ENCODE measurements at places on chromosomes 16 and 17.

- no peak for DNase-seq
Observed at GRCh38 chr17:57651996-57652395, 93.1 kb downstream of the CCDC182 start.

- no peak for DNase-seq
Observed at GRCh38 chr16:49016461-49016860, 265.2 kb downstream of the CBLN1 start.

DNA sequence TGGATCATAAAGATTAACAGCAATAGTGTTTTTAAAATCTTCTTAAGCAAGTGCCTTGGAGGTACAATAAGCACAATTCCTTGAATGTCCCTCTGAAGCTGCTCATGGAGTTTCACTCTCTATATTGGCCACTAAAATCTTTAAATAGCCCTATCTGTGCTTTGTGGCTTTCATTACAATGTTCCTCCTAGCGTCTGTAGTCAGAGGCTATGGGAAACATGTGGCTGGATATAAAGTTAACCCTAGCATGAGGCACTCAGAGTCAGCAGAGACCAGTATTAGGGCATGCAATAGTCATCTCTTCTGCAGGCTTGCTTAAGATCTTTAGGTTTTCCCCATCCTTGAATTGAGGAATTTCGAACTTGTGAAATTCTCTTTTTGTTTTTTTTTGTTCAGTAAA, 668.2 kb downstream of the CDH11 start:
- DNase-seq, result no peak

- DNase-seq, result no peak
Observed at GRCh38 chr16:28497861-28498599, 3.6 kb downstream of the APOBR start.

GRCh38 chr16:72723781-72724180, 324.1 kb downstream of the ZFHX3 start:
- no peak for DNase-seq

DNA sequence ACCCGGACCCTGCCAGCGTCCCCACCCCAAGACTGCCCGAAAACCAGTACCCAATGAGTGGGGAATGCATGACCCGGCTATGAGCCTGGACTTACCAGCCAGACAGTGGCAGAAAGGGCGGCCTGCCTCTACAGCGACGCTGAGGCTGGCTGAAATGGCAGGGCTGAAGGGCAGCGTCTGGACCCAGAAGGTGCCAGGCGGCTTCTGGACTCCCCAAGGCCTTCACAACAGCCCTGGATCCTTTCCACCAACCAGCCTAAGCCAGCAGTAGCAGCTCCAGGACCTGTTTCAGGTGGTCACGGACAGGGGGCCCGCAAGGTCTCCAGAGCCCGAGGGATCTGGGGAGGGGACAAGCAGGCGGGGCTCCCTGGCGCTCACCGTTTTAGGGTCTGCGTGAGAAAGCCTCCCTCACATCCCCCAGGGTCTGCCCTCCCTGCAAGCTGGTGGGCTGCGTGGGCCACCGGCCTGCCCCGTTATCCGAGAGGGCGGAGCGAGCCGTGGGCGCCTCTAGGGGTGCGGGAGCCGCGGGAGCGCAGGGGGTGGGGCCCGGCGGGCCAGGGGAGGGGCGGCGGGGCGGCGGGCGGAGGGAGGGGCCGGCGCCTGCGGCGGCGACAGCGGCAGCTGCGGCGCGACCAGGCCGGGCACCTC, at the start of gene RIPOR1:
Gene RIPOR1, plus strand, starts transcription at position 608 of the 648 bp plus-strand sequence. CDS start 9,618 bp downstream, outside the sequence.
- DNase-seq, result no peak

DNA sequence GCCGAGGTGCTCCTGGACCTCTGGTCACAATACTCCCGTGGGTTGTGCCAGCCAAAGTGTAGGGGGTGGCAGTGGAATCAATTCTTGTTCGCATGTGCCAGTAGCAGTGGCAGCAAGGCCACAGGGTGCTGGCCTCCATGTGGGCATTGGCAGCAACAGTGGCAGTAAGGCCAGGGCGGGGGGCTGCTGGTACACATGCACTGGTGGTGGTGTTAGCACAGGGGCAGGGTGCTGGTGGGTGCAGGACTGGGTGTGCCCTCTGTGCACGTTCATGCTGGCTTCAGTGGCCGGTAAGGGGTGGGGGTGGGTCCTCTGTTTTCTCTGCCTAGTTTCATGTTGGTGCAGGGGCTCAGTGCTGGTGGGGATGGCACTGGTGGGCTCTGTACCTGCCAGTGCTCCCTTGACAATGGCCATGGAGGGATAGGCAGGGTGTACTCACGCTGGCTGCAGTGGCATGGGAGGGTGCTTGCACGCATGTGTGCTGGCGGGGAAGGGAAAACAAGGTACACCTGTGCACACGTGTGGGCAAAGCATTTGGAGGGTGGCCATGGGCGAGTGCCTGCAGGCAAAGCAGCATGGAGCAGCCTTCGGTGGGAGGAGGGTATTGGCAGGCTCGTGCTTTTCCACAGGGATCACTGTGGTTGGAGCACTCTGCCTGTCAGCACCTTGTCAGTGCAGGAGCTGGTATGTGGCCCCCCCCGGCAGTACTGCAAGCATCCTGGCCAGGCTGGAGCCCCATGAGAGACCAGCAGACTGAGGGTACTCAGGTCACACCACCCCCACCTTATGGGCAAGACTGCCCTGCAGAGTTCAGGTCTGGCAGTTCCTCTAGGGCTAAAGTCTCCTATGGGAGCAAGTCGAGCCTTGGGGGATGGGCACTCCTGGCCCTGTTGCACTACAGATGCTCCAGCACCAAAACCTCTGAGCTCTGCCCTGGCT, 35.8 kb downstream of the NF1 start:
- DNase-seq, result no peak

GRCh38 chr16:70481929-70482536, 27.6 kb downstream of the FCSK start:
- DNase-seq, result no peak

DNA sequence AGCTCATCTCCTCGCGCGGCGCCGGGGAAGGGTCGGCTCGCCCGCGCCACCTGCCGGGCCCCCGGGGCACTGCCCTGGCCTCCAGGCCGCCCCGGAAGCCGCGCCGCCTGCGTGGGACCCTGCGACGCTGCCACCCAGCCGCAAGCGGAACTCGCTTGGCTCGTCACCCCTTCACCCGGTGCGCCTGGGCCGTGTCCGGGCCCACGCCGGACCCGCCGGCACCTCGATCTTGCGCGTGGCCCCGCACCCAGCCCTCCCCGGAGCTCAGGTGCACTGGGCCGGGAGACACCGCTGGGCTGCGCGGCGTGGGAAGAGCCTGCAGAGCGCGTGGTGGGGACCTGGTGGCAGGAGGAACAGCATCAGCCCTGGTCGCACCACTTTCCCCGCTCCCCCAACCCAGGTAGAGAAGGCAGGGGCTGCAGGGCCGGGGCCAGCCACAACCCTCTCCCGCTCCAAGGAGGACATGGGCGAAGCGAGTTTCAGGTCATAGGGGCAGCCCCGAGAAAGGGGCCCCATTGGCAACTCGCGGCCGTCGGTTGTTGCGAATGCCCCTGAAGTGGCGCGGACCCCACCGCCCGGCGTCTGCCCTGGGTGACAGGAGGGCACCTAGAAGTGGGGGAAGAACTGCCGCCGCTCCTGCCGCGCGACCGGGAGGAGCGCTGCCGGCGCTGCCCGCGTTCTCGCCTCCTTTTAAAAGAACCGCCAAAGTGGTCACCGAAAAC, 363 bp upstream of the MIF4GD start:
- DNase-seq, result peak; percentile 94

DNA sequence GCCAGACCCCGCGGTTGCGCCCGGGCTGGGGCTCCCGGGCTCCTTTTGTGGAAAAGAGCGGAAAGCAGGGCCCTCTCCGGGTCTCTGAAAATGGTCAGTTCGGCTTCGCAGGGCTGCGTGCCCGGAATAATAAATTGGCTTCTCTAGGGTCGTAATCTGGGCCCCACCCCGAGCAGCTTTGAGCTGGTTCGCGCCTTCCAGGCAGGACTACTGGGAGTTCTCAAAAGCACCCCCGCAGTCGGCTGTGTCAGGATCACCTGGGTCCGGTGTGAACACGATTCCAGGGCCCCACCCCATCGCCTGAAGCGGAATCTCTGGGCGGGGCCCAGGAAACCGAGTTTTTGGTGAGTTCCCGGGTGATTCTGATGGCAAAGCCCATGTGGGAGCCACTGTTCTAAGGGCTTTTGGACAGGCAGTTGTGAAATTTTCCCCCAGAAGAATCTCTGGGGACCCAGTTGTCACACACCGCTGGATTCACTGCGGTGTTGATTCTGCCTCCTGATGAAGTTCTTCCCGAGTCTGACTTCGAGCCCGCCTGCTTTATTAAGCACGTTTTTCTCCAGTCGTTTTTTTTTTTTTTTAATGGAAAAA, 77.0 kb downstream of the MRC2 start:
- no peak for DNase-seq

DNA sequence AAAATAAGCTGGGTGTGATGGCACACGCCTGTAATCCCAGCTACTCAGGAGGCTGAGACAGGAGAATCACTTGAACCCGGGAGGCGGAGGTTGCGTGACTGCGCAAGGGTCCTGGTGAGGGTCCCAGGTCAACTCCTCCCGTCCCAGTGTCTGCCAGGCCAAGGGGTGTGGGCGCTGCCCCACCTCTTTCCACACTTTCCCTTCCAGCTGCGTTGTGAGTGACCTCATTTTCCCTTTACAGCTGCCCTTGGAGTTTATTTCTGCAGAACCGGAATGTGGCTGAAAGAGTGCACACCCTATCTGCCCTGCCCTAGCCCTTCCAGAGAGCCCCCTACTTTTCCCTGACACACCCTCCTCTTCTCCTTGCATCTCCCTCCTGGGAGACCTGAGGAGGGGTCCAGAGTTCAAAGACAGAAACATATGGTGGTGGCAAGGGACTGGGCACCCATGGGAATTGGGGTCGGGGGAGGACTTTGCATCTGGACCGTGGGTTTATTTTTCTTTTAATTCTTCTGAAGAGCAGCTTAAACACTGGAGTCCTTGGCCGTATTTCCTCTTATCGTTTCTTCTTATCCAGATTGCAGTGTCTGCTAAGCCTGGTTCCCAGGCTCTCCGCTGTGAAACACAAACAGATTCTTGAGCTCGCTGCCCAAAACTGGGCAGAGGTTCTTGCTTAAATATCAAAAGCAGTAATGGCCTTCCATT, 20.9 kb downstream of the MRC2 start:
- DNase-seq, result no peak

GRCh38 chr16:51184702-51185433, 33.8 kb upstream of the SALL1 start:
- no peak for DNase-seq

DNA sequence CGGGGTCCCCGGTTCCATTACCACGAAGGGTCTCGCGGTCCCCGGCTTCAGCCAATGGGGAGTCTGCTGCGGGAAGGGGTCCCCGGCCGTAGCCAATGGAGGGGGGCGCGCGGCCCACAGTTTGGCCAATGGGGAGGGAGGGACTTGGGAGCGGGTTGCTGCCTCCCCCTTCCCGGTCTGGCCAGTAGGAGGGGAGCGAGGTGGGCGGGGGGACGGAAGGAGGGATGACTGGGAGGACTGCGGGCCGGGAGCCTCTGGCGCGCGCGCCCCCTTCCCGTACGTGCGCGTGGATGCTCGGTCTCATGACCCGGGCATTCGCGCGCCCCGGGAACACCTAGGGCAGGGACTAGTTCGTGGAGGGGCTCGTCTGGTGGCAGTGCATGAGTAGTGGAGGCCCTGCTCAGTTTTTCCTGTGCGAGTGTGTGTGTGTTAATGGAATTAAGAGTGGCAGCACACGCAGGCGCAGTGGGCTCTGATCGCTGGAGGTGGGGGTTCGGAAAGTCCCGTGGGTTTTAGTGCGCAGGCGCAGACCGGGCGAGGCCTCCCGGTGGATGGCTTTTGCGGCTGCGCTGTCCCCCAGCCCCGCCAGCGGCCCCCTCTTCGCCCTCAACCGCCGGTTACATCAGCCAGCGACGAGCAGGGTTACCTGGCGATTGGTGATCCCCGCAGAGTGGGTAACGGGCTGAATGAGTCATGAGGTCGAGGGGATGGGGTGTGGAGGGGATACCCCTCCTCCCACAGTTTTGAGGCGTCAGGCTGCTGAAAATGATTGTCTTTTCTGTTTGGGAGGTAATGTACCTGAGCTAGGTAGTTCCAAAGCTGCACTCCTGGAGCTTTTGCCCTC, 1.3 kb downstream of the ATXN2L start:
- peak; percentile 97 for DNase-seq

DNA sequence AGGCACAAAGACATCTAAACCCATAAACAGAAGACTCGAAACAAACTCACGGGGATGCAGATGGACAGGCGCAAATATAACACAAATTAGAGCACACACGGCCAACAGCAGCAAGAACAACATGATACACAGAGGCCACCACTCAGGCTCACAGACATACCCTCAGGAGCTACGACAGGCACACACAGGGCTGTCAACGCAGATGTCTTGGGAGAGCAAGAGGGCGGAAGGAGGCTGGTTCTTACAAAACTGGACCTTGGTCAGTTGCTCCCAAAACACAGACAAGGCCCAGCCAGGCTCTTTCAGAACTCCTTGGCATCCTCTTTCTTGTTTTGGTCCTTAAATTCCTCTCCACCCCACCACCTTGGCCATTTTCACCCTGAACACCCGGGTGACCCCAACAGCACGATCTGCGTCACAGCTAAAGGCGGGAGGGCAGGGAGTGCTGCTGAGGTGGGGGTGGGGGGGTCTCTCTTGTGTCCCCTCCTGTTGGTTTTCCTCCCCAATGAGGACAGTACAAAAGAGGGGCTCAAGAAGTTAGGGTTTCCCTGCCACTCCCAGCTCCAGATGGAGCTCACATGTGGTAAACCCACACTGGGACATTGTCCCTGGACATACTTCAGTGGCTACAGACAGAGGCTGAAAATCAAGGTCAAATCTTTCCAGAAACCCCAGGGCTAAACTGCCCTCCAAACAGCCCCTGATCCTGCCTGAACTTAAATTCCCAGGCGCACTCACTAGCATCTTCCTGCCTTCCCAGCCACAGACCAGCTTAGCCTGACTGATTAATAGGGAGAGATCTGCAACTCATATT, 221.3 kb downstream of the C16orf78 start:
- no peak for DNase-seq

DNA sequence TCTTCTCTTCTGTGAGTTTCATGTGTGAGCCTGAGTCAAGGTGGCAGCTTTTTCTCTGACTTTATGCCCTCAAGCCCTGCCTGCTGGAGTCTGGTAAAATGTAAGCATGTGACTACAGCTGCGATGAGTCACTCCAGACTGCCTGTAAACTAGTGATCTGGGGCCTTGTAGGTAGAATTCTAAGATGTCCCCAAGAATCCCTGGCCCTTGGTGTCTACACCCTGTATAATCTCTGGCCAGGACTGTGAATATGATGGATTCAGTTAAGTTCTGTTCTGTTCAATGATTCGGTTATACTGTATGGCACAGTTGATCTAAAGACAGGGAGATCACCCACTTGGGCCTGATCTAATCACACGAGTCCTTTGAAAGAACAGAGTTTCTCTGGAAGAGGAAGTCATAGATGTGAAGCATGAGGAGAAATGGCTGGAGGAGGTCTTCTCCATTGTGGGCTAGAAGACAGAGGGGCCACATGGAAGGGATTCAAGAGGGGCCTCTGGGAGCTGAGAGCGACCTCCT, 29.8 kb downstream of the PRSS54 start:
- no peak for DNase-seq

- DNase-seq, result no peak
Observed at GRCh38 chr16:6143020-6143419, 1045.4 kb upstream of the EEF2KMT start.
